Astrocyte (in vitro differentiated cells and primary cell): ENCODE measurements at places on chromosomes 7 and 10.

DNA sequence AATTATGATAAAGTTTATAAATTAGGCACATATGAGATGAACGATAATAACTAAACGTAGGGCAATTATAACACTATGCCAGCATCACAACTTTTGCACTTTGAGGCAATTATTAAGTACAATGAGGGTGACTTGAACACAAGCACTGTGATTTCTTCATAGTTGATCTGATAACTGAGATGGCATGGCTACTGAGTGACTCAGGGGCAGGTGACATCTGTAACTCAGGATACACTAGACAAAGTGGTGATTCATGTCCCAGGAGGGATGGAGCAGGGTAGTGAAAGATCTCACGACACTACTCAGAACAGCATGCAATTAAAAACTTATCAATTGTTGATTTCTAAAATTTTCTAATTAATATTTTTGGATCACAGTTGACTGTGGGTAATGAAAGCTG lies 98.3 kb upstream of the ARHGAP21 start:
- peak; percentile 19 for DNase-seq

- DNase-seq, result no peak
Measured at GRCh38 chr7:87875151-87876039, 765 bp downstream of the SLC25A40 start.

DNA sequence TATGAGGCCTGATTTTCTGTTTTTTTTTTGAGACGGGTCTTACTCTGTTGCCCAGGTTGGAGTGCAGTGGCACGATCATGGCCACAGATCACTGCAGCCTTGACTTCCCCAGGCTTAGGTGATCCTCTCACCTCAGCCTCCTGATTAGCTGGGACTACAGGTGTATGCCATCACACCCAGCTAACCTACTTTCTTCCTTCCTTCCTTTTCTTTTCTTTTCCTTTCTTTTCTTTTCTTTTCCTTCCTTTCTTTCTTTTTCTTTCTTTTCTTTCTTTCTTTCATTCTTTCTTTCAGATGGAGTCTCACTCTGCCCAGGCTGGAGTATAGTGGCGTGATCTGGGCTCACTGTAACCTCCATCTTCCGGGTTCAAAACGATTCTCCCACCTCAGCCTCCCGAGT lies 3.8 kb downstream of the SRRT start:
- DNase-seq, result no peak

DNA sequence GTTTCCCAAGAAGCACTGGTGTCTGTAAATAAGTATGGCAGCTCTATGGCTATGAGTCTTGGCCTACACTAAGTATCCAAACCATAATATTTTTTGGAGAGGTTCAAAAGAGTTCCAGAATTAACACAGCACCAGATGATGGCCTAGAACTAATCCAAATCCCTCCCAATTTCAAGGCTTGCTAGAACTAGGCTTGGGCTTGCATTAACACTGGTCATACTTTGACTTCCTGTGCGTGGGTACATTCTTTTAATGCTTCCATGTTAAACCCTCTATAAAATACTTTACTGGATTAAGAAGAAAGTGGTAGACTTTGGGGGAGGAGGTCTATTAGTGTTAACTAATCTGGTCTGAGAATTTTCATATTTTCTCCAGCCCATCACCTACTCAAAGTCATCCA lies 3.1 kb downstream of the AASS start:
- DNase-seq, result no peak

GRCh38 chr10:125689955-125690569 lies 7.1 kb upstream of the TEX36 start:
- no peak for DNase-seq

DNA sequence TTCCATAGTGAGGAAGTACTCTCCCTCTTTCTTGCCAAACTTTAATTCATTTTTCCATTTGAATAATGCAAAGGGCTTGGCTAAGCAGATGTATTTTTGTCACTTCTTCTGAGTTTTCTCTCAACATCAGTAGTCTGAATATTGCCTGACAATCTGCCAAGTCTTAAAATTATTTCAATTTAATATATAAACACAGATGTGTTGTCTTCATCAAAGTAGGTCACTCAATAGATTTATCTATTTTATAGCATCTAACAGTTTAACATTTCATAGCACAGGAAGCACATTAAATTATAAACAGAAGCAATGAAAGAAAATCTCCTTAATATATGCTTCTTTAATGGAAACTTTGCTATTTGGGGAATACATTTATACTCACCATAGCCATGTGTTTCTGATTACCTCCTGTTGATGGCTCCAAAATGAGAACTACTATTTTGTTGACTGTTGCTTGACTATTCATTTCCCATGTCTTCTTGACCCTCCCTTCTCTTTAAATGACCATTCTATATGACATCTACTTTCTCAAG lies 4.5 kb downstream of the CPED1 start:
- DNase-seq, result no peak

GRCh38 chr10:50033481-50033880 lies 34.3 kb upstream of the WASHC2A start:
- peak; percentile 62 for DNase-seq
